NCI-H526 (cell line): ENCODE measurements at places on chromosomes 6 and 20.

GRCh38 chr6:136563386-136564152, 13.3 kb upstream of the MAP7 start:
- DNase-seq, result no peak

DNA sequence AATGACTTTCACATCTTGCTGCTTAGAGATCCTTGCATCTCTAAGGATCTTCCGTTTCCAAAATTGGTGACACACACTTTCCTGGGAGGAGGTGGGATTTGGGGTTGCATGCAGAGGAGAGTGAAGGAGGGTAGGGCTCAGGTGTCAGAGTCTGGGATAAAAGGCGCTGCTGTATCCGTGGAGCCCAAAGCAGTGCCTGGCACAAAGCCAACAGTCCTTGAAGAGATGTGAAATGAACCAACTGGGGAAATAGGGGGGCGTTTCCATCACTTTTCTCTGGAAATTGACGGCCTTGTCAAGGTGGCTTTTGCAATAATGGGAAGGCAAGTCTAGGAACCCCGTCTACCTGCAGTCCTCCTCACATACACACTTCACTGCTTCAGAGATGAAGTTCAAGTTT, 59.5 kb upstream of the NELFCD start:
- DNase-seq, result no peak

- no peak for DNase-seq
These were observed 138.3 kb downstream of the CDC5L start for GRCh38 chr6:44525761-44526351.

DNA sequence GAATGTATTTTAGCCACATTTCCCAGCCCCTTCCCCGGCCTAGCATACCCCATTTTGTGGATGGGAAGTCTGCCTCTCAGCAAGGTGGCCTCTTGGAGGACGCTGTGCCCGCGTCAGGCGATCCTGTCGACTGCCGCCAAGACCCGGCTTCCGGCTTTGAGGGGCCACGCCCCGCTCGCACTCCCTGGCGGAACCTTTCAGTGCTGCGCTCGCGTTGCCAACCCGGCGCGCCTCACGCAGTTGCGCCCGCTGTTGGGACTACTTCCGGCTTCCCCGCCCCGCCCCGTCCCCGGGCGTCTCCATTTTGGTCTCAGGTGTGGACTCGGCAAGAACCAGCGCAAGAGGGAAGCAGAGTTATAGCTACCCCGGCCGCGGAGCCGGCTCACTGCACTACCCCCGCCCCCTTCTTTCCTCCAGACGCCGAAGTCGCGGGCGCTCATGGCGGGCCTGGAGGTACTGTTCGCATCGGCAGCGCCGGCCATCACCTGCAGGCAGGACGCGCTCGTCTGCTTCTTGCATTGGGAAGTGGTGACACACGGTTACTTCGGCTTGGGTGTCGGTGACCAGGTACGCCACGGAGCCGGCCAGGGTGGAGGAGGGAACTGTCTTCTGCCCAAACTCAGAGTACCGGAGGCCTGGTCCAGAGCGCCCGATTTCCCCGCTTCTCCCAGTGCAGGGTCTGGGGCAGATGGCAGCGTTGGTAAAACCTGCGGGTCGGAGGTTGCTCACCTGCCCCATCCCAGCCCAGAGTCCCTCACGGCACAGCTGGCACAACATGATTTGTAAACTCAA, at the start of gene PSMF1:
Gene PSMF1, plus strand, starts transcription at position 267 of the 792 bp plus-strand sequence. Its CDS starts 172 bp downstream, at position 439.
- peak; percentile 92 for DNase-seq

DNA sequence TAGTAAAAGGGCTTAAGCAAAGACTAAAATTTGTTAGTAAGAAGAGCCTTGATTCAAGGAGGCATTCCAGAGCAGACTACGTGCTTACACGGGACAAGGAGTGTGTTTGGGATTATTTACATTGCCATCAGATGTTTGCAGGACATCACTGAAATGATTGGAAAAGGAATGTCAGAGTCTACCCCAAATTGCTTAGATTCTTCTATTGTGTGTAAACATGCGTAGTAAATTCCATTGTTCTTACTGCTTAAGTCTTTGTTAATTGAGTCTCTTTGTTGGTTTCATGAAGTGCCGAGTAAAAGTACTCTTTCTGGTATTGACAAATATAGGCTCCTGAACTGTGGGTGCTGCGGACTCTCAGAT, 60.5 kb downstream of the CD83 start:
- DNase-seq, result no peak

GRCh38 chr6:57267586-57268293, 45.6 kb upstream of the RAB23 start:
- peak; percentile 28 for DNase-seq

DNA sequence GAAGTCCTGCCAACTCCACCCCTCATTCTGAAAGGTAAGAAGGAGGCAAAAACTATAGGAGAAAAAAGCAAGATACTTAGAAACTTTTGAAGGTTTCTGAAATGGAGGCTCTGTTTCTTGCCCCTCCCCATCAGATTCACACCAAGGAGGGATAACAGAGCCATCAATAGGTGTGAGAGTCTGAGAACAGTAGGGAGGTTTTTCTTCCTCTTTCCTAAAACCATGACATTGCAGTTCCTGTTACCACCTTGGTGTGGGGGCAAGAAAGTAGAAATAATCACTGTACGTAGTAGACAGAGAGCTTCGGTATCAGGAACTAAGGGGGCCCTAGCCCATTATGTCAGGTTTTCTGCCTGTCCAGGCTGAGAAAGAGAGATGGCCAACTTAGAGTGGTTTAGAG, 333.3 kb upstream of the SYNCRIP start:
- DNase-seq, result no peak

DNA sequence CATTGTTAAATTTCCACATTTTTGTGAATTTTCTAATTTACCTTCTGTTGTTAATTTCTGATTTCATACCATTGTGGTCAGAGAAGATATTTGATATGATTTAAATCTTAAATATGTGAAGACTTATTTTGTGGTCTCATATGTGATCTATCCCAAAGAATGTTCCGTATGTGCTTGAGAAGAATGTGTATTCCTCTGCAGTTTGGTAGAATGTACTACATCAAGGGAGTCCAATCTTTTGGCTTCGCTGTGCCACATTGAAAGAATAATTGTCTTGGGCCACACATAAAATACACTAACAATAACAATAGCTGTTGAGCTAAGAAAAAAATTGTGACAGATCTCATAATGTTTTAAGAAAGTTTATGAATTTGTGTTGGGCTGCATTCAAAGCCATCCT, 176.2 kb upstream of the PRND start:
- no peak for DNase-seq

DNA sequence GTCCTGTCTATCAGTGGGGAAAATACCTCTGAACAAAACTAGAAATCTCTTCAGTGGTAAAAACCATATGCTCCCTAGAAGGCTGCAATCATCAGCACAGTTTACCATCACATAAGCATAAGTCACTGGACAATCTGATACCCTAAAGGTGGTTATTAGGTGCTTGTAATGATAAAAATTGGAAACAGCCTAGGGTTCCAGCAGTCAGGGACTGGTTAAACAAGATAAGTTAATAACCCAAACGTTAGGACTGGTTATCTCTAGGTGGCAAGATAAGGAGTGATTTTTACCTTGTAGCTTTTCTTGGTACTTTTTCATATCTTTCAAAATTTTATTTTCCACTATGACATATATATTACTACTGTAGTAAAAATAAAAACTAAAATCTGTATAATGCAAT, 11.0 kb downstream of the ECI2 start:
- no peak for DNase-seq

DNA sequence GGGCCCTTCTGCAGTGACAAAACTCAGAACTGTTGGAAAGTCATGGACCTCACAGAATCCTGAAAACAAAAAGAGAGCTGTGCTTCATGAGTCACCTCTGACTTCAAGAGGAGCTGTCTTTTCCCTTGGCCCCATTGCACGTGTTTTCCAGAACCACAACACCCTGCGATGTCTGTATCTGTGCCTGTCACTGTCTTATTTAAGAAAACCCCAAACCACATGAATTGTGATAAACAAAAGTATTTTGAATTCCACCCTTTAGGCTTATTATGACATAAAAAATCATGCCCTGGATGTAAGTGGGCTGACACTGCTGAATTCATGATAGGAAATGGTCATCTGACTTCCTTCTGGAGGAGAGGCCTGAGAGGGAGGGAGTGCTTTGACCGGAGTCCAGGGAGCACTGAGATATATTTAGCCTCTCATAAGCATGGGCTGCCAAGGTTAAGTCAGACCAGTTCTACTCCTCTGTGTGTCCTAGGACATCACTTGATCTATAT, 96.4 kb upstream of the DUSP22 start:
- DNase-seq, result no peak

DNA sequence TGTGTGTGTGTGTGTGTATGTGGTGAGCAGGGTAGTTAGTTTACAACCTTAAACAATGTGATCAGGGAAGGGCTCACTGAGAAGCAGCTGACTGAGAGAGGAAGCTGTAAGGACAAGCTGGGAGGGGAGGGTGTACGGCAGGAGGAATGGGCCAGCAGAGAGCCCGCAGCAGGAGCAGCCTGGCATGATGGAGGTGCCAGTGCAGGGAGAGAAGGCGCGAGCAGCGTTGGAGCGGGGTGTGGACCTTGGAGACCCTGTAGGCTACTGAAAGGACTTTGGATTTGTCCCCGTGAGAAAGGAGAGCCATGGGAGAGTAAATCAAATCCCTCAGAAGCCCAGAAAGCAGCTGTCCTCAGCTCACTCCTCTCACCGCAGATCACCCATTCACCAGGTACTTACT, 18.5 kb downstream of the FAM209B start:
- DNase-seq, result no peak

- no peak for DNase-seq
These were observed 8.4 kb downstream of the CYP21A2 start for GRCh38 chr6:32046450-32047083.

- DNase-seq, result no peak
These were observed 400.4 kb downstream of the BTBD3 start for GRCh38 chr20:12318043-12318442.

- no peak for DNase-seq
These were observed 111.2 kb upstream of the RIPOR2 start for GRCh38 chr6:25046942-25047341.

GRCh38 chr6:12379181-12379580, 89.0 kb downstream of the EDN1 start:
- no peak for DNase-seq

GRCh38 chr6:117927866-117928265, 20.8 kb downstream of the SLC35F1 start:
- no peak for DNase-seq

DNA sequence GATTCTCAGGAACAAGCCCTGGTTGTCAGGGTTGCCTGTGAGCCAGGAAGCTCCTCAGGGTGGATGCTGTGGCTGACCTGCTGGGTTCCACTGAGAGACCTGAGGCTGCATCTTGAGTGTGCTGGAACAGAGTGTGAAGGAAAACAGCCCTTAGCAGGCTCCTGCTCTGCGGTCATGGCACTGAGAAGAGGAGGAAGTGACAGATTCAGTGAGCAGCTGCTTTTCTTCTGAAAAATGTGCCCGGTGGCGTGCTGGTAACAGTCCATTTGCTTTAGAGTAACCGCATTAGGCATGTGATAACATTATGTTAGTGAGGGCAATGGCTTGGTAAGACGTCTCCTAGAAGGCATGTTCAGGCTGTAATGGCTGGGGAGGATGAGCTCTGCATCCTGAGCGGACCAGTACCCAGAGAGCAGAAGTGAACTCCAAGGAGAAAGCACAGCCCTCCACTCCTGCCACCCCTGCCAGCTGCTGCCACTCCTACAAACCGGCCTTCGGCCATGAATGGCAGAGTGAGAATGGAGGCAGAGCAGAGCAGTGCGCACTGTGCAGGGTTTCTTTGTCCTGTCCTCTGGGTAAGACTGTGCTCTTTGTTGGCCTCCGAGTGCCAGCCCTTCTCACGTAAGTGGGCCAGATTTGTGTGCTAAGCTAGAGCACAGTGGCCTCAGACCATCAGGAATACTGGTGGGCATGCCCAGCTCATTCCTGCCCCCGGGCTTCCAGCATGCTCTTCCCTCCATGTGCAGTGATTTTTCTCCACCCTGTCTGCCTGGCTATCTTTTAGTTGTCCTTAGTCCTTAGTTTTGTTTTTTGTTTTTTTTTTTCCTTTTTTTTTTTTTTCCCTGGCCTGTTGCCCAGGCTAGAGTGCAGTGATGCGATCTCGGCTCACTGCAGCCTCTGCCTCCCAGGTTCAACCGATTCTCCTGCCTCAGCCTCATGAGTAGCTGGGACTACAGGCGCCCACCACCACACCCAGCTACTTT, 98.1 kb upstream of the VSTM2L start:
- no peak for DNase-seq

GRCh38 chr6:53647462-53648094, 18.0 kb downstream of the KLHL31 start:
- no peak for DNase-seq

- no peak for DNase-seq
These were observed 1357.7 kb upstream of the CITED2 start for GRCh38 chr6:140732155-140732554.

DNA sequence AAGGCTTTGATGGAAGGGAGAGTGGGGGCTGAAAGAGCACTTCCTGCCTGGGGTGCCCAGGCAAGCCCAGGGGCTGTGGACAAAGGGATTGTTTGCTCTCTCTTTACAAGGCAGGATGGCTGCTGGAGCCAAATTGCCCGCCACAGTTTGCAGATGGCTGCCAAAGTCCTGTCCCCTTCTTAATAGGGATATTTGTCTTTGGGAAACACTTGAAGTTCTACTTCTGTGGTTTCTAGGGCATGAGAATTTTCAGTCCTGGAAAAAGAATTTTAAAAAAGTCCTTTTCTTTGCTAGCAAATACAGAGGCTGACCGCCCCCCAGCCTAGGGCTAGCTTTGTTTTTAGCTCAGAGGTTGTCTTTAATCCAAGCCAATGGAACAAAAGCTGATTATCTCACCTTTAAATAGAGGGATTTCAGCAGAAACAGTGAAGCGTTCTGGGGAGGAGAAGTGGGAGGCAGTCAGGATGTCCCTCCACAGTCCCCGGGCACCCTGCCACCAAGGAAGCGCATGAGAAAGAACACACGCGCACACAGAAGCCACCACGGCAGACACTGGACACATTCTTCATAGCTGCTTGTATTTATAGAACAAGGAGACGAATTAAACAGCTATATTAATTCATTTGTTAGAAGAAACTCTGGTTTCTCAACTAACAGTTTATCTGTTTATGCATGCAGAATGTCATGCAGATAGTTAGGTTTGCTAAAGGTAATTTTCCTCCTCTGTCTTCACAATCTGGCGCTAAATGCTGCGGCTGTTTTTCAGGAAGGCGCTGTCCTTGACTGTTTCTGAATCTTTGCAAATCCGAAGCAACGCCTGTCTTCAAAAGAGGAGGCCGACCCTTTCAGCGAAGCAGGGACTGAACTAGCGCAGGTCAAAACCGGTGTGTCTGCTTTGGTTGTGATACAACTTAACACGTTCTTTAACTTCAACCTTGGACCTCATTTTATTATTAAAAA, 736.9 kb downstream of the QKI start:
- DNase-seq, result no peak
